CD4-positive, alpha-beta T cell treated with Interleukin-1 beta for 1 hour (primary cell): ENCODE measurements at places on chromosomes 16 and 17.

- no peak for DNase-seq
Observed at GRCh38 chr16:187330-187729, 7.1 kb downstream of the HBQ1 start.

DNA sequence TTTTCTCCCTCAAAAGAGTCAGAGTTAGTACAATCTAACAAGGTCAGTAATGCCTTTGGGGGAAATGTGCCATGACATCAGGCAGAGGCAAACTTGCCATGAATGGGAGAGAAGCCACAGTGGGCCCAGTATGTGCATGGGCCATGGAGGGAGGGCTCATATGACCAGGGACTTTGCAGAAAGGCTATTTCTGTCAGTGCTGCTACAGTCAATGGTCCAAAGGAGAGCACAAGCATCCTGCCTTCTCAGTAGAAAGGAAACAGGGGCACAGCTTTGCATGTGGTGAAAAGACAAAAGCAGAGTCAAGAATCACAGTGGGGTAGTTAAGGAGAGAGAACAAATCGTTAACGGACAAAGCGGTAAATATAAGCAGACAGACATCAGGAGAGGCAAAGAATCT is 11.2 kb upstream of the CORO6 start:
- DNase-seq: no peak

DNA sequence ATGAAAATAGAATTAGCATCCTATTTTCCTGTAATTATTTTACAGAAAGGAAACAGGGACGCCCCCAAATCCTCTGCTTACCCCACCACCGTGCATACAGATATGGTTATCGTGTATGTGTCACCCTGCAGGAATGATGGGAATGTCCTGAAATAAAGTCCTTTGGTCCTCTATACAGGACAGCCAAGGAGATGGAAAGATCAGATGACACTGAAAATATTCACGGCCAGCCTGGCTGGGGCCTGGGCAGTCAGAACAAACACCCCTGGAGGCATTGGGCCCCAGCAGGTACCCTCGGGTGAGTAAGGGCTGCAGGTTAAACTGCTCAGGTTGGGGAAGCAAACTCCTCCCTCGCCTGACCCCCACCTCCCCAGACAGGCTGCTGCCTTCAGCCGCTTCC is 368.0 kb downstream of the FOXL1 start:
- DNase-seq: no peak

GRCh38 chr17:48843187-48843900 is 12.5 kb downstream of the CALCOCO2 start:
- DNase-seq: no peak

GRCh38 chr16:57493767-57494166 is 7.5 kb upstream of the DOK4 start:
- no peak for DNase-seq
